ENCODE measurements at places on chromosomes 7 and 10.

DNA sequence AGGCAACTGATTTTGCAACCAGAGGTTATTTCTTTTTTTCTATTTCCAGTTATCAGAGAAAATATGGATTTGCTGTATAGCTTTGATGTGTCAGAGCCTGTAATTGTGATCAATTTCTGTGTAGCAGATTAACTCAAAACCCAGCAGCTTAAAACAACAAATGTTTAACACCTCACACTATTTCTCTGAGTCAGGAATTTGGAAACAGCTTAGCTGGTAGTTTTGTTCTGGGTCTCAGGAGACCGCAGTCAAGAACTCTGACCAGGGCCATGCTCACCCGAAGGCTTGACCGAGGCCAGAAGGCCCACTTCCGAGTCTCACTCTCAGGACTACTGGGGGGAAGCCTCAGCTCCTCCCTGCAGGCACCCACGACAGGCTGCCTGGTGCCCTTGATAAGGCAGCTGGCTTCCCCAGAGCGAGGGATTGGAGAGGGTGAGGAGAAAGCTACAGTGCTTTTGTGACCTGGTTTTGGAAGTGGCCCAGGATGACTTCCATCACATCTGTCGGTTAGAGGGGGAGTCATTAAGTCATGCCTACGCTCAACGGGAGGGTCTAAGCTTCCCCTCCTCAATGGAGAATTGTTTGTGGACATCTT is 105.7 kb upstream of the SHH start:
- DNase-seq: no peak

- no peak for DNase-seq
These were observed 116.3 kb upstream of the SHH start for GRCh38 chr7:155928583-155928982.

GRCh38 chr10:131702531-131703356 is 198.1 kb upstream of the PPP2R2D start:
- no peak for DNase-seq

GRCh38 chr10:58755340-58755610 is 242.6 kb downstream of the BICC1 start:
- DNase-seq: no peak

- no peak for DNase-seq
These were observed 13.1 kb upstream of the PDK4 start for GRCh38 chr7:95609277-95609971.

GRCh38 chr7:11557627-11558026 is 274.4 kb downstream of the THSD7A start:
- no peak for DNase-seq

- no peak for DNase-seq
These were observed 21.1 kb downstream of the FAM53B start for GRCh38 chr10:124722798-124723783.

GRCh38 chr7:91266689-91267090 is 2.5 kb downstream of the FZD1 start:
- DNase-seq: no peak

- no peak for DNase-seq
These were observed 153.5 kb downstream of the NSUN6 start for GRCh38 chr10:18497806-18498369.

- DNase-seq: no peak
These were observed 175.3 kb downstream of the RAPGEF5 start for GRCh38 chr7:22181663-22182062.

GRCh38 chr7:117872561-117873309 is 506 bp downstream of the CTTNBP2 start:
- no peak for DNase-seq

Data from stimulated activated CD4-positive, alpha-beta T cell treated with anti-CD3 and anti-CD28 coated beads, Interleukin-1b, Interleukin-23, amount 100 ng/mL, for 4 hours (primary cell).